ENCODE measurements at places on chromosomes 6 and 20.

DNA sequence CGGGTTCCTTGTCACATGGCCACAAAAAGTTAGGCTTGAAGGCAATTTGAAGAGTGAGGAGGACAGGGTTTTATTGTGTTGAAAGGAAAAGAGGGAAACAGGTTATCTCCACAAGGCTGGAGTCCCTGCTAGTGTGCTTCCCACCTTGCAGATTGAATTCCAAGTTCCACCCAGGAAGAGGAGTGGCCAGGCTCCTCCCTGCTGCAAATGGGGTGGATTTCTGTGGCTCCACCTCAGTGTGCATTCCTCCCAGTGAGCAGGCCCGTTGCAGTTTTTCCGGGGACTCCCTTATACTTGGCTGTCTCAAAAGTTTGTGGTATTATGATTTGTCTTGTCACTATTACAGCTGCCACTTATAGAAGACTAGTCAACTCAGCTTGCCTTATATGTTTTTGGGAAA lies 281.8 kb upstream of the PLCB4 start:
- DNase-seq, result no peak

DNA sequence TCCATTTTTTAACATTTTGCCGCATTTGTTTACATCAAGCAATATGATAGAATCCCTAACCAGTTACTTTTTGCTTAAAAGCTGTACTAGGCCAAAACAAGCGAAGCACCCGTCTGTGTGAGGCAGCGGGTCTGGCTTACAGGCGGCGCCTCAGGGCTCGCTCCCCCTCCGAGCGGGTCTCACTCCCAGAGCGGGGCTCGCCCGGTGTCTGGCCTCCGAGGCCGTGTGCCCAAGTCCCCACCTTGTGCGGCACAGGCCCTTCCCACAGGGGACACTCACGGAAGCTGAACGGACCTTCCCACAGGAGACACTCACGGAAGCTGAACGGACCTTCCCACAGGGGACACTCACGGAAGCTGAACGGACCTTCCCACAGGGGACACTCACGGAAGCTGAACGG lies 23.4 kb downstream of the ZBTB46 start:
- DNase-seq, result no peak

- no peak for DNase-seq
These were observed 3.6 kb downstream of the TRAM2 start for GRCh38 chr6:52573295-52573694.

- no peak for DNase-seq
These were observed 54.6 kb downstream of the GMDS start for GRCh38 chr6:2190661-2191389.

GRCh38 chr20:33676652-33677645 lies 2.7 kb upstream of the NECAB3 start:
- DNase-seq, result no peak

GRCh38 chr6:157830354-157831017 lies 7.4 kb downstream of the SNX9 start:
- DNase-seq, result no peak

DNA sequence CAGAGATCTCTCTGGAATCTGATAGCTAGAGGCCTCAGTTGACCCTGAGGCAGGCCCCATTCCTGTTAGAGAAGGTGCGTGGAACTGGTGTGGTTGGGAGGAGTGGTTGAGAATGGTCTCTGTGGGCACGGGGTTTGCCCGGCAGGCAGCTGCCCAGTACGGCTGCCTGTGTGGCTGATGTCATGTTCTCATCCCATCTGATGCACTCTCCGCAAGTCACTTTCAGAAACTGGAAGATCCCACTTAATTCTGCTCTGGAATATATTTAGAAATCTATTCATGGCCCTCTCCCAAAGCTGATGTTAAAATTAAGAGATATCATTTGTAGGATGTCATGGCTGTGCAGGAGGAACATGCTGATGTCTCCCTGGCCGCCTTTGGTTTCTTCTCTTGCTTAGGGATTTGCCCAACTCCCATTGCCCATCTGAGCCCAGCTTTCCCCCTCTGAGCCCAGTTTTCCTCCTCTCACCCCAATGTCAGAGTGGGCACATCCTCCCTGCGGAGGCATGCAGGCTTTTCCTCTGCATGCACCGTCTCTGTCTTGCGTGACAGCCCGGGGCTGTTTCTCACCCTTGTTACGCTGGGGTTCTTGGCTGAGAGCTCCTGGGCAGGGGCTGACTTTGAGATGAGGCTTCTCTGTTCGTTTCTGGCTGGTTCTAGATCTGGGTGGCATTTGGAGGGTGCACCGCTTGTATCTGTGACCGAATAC lies 21.0 kb downstream of the PHACTR3 start:
- DNase-seq, result no peak

DNA sequence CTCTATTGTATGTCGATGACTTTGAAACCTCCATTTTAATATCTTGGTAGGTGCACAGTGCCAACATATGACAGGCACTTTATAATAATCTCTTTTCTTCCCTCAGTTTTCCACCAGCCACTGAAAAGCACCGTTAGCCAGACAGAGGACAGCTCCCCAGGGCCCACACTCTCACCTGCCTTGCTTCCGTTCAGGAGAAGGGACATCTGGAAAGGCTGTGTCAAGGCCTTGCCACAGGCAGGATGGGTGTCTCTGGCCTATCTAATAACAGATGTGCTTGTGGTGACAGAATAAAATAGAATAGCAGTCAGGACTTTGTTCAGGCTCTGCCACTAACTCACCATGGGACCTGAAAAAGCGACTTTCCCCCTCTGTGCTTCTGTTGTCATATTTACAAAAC lies 75.5 kb upstream of the CCDC167 start:
- DNase-seq, result no peak

GRCh38 chr6:63844287-63844686 lies 208.7 kb downstream of the PHF3 start:
- DNase-seq, result no peak

GRCh38 chr6:75128878-75129570 lies 76.8 kb downstream of the COL12A1 start:
- no peak for DNase-seq

GRCh38 chr20:13638162-13638495 lies 603 bp downstream of the TASP1 start:
- DNase-seq, result no peak

GRCh38 chr6:55746473-55746872 lies 128.9 kb downstream of the BMP5 start:
- no peak for DNase-seq

DNA sequence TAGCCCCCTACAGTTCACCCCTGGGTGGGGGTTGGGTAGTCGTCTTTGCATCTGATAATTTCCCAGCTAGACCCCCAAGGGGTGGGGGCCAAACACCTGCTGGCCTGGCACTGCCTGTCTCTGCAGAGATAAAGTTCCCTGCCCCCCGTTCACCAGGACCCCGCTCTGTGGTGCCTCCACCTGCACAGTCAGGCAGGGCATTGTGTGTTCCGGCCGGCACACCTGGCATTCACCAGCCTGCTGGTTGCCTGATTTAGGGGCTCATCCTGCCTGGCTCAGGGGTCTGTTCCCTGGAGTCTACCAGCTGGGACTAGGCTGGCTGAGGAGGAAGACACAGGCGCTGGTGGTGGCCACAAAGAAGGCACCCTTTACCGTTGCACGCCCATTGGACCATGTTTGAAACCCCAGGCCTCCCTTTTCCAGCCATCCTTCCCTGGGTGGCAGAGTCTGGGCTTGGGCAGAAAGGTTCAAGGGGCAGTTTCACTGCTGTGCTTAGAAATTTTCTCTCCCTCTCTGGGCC lies 30.8 kb upstream of the SCRT2 start:
- no peak for DNase-seq

DNA sequence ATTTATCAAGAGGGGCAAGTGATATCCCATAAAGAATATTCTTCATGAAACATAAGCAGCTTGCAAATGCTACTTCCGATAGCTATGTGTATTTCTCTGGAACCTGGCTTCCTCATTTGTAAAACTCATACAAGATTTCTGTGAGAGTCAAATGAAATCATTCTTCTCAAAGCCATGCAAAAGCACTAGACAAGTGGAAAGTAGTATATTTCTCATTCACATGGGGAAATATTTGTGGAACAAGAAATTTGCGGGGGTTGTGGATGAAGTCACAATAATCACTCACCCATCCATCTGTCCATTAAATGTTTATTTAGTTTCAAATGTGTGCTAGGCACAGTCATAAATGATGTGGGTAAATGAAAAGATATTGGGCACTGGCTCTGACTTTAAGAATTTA lies 150.5 kb downstream of the IPCEF1 start:
- no peak for DNase-seq

DNA sequence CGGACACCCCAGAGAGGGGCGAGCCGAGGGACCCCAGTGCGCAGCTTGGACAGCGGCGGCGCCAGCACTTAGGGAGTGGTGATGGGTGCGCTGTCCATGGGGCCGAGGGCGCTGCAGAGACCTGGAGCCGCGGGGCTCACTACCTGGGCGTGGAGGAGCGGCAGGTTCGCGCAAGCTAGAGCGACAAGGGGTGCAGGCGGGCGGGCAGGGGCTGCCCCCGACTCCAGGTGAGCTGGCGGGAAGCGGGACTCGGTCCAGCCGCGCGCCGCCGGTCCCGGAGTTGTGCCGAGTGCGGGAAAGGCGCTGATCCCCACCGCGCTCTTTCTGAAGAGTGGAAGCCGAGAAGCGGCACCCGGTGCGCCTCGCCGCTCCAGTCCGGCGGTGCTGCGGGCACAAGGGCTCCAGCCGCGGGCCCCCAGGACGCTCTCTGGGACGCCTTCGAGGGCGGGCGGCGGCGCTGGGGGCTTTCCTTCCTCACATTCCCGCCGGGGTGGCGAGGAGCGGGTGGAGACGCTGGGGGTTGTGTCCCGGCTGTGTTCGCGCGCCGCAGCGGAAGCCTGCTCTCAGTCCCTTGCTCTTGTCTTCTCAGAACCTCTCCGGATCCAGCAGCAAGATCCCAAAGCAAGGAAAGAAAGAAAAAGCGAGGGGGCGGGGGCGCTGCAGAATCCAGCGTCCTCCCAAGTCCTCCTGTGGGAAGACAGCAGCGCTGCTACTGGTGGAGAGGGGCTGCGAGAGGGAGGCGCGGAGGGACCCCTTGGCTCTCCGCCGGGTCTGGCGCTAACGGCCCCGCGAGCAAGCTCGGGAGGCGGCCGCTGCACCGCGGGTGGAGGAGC lies at the start of gene B3GAT2:
TSS of gene B3GAT2 (minus strand) at position 610 of the 833 bp plus-strand sequence. CDS start 631 bp downstream, outside the sequence.
- no peak for DNase-seq

GRCh38 chr6:41073203-41073967 lies 611 bp downstream of the NFYA start:
- DNase-seq, result no peak

GRCh38 chr20:61497029-61497627 lies 245.1 kb downstream of the CDH4 start:
- no peak for DNase-seq

- no peak for DNase-seq
These were observed 13.6 kb downstream of the HEBP2 start for GRCh38 chr6:138417493-138418117.

GRCh38 chr6:4167123-4167522 lies 31.7 kb upstream of the ECI2 start:
- DNase-seq, result no peak

DNA sequence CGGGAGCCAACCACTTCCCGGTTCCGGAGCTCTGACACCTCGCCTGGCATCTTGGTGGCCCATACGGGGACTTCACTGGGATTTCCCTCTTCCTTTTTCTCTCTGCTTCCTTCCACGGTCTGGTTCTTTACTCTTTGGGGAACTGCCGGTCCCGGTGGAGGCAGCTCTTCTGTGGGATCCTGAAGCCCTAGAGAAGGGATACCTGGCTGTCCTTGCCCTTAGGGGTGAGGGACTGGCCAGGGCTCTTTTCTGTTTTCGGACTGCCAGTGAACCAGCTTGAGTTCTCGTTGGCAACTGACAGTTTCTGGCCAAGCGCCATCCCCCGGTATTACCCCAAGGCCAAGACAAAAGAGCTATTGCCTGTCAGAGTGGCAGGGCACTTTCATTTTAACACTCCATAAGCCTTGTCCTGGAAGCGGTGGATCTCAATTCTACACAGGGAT lies 880 bp upstream of the CPXM1 start:
- DNase-seq, result no peak

Measured in brain pericyte (primary cell).